ENCODE measurements at places on chromosomes 3 and 15. TPM values are rescaled to one million over a fixed set of nuclear protein-coding genes. Genes with fewer than 3 reads are reported as not detected.

KCNMB3 gene
- total RNA-seq = 0.74 TPM

- H3K27me3 ChIP-seq = no peaks in the 10 kb centered on the region
- DNase-seq = peak; percentile 86
- H3K4me1 ChIP-seq = peaks cover 47% of the 10 kb centered on the region
- H3K27ac ChIP-seq = peak overlapping the region; percentile 95
- H3K36me3 ChIP-seq = peaks cover 42% of the 10 kb centered on the region
Observed at GRCh38 chr3:48268381-48268935, 27.6 kb downstream of the ZNF589 start.

DNA sequence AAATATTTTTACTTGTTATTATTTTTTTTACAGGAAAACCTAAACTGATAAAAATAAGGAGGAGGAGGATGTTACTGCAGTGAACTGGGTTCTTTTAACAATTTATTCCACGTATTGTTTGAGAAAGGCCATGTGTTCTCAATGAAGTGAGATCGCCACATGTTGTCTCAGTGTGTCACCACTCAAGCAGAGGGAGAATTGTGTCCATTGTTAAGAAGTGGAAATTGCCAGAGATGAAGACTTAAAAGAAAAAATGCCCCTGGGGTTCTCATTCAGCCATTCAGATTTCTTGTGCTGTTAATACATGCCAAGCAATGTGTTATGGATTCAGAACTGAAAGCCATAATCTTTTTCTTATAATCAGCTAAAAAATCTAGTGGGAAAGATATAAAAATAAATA is 297.1 kb downstream of the NSUN3 start:
- H3K27me3 ChIP-seq = no peaks in the 10 kb centered on the region
- H3K27ac ChIP-seq = no peak overlapping the region
- H3K4me3 ChIP-seq = no peak overlapping the region
- H3K4me1 ChIP-seq = no peaks in the 10 kb centered on the region
- no peaks in the 10 kb centered on the region for H3K36me3 ChIP-seq

DNA sequence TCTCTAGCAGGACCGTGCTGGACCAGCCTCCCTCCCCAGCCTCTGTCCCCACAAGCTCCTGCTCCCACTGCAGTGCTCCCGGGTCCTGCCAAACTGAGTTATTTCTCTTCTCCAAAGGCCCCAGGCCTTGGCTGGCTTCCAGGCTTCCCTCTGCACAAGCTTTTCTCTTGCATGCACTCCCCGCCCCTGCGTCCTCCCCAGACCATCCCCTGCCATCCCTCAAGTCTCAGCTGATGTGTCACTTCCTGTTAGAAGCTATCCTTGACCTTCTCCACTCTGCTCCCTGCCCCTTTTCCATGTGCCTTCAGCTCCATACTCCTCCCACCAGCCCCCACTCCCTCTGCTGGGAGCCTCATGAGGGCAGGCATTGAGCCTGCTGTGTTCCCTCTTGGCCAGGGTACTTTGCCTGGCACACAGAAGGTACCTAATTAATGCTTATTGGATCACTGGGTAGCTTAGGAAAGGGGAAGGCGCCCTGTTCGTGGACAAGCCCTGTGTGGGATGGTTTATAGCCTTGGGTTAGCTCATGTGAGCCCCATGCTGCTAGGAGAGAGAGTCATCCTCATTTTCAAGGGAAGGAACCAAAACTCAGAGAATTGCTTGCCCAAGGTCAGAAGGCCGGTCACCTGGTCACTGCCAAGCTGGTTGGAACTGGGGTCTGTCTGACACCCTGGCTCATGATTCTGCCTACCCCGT is 56.4 kb downstream of the FEM1B start:
- H3K27me3 ChIP-seq = no peaks in the 10 kb centered on the region
- no peaks in the 10 kb centered on the region for H3K36me3 ChIP-seq
- H3K4me3 ChIP-seq = no peak overlapping the region

- no peak for DNase-seq
- H3K27ac ChIP-seq = no peak overlapping the region
- H3K27me3 ChIP-seq = no peaks in the 10 kb centered on the region
- no peak overlapping the region for H3K4me3 ChIP-seq
- peaks cover 16% of the 10 kb centered on the region for H3K36me3 ChIP-seq
- peaks cover 26% of the 10 kb centered on the region for H3K4me1 ChIP-seq
Observed at GRCh38 chr3:183290216-183290615, 37.2 kb downstream of the B3GNT5 start.

ZDHHC19 gene
- not detected for total RNA-seq

DNA sequence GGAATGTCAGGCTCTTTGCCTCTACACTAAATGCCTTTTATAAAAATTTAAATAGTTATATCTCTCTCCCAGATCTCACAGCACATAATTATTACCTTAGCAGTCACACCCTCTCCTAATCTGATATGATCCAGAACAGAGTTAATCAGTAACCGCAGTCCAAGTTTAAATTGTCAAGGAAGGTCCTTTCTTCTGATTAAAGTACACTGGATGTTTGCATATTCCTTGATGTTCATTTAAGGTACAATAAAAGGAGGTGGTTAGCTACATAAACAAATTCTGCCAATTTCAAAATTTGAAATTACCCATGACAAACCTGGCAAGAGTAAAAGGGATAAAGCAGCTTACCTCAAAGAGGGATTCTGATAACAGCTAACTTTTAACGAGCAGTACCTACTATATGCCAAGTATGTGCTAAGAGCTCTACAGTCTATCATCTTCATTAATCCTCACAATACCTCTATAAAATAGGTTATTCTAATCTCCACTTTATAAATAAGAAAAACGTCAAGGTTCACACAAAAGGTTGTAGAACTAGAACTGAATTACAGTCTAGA is 4.3 kb downstream of the GOLIM4 start:
- H3K4me3 ChIP-seq = no peak overlapping the region
- DNase-seq = no peak
- H3K27ac ChIP-seq = no peak overlapping the region
- peaks cover 17% of the 10 kb centered on the region for H3K4me1 ChIP-seq
- H3K36me3 ChIP-seq = no peaks in the 10 kb centered on the region

DNA sequence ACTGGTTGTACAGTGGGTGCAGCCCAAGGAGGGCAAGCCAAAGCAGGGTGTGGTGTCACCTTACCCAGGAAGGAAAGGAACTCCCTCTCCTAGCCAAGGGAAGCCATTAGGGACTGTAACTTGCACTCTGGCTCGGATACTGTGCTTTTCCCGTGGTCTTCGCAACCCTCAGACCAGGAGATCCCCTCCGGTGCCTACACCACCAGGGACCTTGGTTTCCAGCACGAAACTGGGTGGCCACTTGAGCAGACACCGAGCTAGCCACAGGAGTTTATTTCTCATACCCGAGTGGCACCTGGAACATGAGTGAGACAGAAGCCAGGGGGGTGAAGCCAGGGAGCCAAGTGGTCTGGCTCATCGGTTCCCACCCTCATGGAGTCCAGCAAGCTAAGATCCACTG is 90.7 kb downstream of the ZBBX start:
- no peak overlapping the region for H3K27ac ChIP-seq
- H3K4me3 ChIP-seq = no peak overlapping the region
- H3K36me3 ChIP-seq = no peaks in the 10 kb centered on the region
- no peak for DNase-seq
- no peaks in the 10 kb centered on the region for H3K4me1 ChIP-seq
- no peaks in the 10 kb centered on the region for H3K27me3 ChIP-seq

- no peak for DNase-seq
- no peak overlapping the region for H3K4me3 ChIP-seq
- no peak overlapping the region for H3K27ac ChIP-seq
- H3K36me3 ChIP-seq = no peaks in the 10 kb centered on the region
Observed at GRCh38 chr3:161475905-161476304, 20.7 kb upstream of the OTOL1 start.
